ENCODE measurements at places on chromosomes 11 and 22. TPM values are rescaled to one million over a fixed set of nuclear protein-coding genes. Genes with fewer than 3 reads are reported as not detected.

APOL5 gene
- not detected for total RNA-seq

F2 gene
- not detected for total RNA-seq

GRCh38 chr11:33970984-33971466 is 79.1 kb upstream of the LMO2 start:
- peak; percentile 4 for DNase-seq

GRCh38 chr22:20627432-20627831 is 120.0 kb downstream of the MED15 start:
- no peak for DNase-seq

CHRNA10 gene
- 1.8 TPM for total RNA-seq

KRTAP5-2 gene
- total RNA-seq: not detected

- DNase-seq: no peak
Measured at GRCh38 chr11:44539971-44540370, 25.5 kb upstream of the CD82 start.

Data from thoracic aorta (tissue), 2 donors.